GM18507 (cell line): ENCODE measurements at places on chromosomes 7 and 10.

GRCh38 chr10:71889388-71889987 is 38.4 kb upstream of the PSAP start:
- DNase-seq: no peak

GRCh38 chr10:98077223-98077622 is 46.8 kb upstream of the CRTAC1 start:
- no peak for DNase-seq

DNA sequence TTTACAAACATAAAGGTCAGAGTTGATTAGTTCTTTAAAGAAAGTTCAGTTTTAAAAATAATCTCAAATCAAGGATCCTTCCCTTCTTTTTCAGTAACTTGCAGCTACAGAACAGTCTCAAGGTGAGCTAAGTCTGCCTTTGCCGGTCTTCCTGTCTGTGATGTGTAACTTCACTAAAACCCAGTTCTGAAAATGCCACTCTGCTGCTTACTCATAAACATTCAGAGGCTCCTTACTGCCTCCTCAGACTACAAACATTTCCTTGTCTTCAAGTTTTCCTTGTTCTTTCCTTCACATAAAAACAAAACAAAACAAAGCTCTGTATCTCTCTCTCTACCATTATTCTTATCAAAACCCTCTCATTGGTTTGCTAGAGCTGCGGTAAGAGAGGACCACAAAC is 128.7 kb downstream of the ETV1 start:
- DNase-seq: no peak

DNA sequence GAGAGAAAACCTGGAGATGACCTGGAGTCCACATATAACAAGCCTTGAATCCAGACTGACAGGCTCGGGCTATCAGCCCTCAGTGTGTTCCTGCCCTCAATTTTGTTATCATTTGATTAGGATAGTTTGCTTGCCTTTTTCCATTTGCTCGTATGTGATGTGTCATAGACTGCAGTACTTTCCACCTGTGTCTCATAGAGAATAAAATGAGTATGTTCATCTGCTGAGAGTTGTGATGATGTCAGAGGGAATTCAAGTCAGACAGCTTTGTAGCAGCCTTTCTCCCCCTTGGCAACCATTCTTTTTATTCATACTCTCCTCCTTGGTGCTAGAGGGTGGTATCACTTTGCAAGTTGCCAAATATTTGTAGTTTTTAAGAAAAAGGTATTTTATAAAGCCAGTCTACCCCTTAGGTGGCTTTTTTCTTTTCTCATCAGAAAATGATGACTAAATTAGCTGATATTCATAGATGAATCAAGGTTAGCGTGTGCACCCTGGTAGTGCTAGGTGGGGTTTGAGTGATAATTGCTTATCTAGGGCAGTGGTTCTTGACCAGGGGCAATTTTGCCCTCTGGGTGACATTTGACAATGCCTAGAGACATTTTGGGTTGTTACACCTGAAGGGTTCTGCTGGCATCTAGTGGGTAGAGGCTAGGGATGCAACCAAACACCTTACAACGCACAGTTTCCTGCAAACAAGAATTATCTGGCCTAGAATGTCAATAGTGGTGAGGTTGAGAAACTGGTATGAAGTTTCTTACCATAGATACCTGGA is 5.4 kb downstream of the SGPL1 start:
- no peak for DNase-seq
